Activated naive CD8-positive, alpha-beta T cell treated with anti-CD3 and anti-CD28 coated beads for 36 hours (primary cell): ENCODE measurements at places on chromosomes 6 and 20.

- H3K4me3 ChIP-seq = no peak overlapping the region
- DNase-seq = no peak
- H3K27ac ChIP-seq = no peak overlapping the region
Measured at GRCh38 chr6:6390849-6391602, 70.6 kb upstream of the F13A1 start.

DNA sequence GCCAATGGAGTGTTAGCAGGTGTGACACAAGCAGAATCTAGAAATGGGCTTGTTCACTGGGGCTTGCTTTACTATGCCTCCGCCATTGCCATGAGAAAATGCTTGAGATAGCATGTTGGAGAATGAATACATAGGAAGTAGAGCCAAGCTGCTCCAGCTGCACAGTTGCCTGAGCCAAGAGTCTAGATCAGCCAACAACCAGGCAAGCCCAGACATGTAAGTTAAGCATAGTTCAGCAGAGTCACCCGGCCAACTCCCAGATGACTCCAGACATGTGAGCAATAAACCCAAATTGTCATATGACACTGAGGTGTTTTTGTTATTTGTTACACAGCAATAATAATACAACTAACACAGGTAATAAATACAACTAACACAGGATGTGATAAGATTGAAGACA lies 167.9 kb downstream of the HAO1 start:
- H3K4me1 ChIP-seq = no peaks in the 10 kb centered on the region
- H3K27ac ChIP-seq = no peak overlapping the region
- H3K4me3 ChIP-seq = no peak overlapping the region
- H3K27me3 ChIP-seq = no peaks in the 10 kb centered on the region
- DNase-seq = no peak

DNA sequence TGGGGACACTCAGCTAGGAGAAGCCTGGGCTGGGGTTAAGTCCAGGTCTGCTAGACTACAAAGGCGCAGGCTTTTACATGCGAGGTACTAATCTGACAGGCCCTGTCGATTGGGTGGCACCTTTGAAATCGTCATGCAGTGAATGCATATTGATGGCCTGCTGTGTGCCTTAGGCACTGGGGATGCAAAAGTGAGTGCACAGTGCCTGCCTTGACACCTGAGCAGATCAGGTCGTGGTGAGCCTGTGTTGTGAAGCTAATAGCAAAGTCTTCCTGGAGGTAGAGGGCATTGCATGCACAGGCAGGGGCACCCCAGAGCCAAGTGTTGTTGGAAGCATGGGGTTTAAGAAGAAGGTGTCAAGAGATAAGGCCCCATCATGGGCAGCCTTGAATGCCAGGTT lies 16.9 kb downstream of the LRRC1 start:
- no peak overlapping the region for H3K4me3 ChIP-seq
- H3K27me3 ChIP-seq = no peaks in the 10 kb centered on the region
- no peak for DNase-seq

- H3K4me3 ChIP-seq = no peak overlapping the region
- H3K27ac ChIP-seq = no peak overlapping the region
- peaks cover 57% of the 10 kb centered on the region for H3K27me3 ChIP-seq
- peaks cover 20% of the 10 kb centered on the region for H3K4me1 ChIP-seq
Measured at GRCh38 chr20:45303586-45304463, 2.8 kb upstream of the RBPJL start.

DNA sequence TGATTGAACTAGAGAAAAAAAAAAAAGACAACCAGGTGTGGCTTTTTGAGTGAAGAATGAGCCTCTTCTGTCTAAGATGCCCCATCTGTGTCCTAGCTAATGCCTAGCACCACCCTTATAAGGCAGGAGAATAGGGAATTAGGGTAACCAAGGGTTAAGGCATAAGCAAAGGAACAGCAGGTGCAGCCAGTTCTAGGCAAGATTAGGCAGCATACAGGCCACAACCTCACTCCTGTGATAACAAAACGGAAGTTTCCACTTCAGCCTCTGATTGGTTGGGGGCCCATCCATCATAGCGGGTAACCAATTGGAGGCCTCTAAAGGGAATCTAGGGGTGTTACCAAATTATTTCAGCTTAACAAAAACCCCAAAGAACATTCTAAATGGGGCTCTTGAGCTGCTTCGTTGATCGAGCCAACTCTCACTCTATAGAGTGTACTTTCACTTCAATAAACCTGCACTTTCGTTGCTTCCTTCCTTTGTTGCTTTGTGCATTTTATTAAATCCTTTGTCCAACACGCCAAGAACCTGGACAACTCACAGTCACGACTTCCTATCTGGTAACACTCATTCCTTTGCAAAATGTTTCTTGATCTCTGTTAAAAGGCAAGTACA lies 61.9 kb upstream of the TAGAP start:
- H3K4me1 ChIP-seq = peaks cover 74% of the 10 kb centered on the region
- peak; percentile 87 for DNase-seq
- no peaks in the 10 kb centered on the region for H3K36me3 ChIP-seq

- DNase-seq = no peak
- H3K4me1 ChIP-seq = no peaks in the 10 kb centered on the region
- no peaks in the 10 kb centered on the region for H3K27me3 ChIP-seq
- H3K36me3 ChIP-seq = no peaks in the 10 kb centered on the region
Measured at GRCh38 chr6:91669154-91669870, 1082.4 kb upstream of the MAP3K7 start.

GRCh38 chr20:1467082-1467354 lies 369 bp upstream of the NSFL1C start:
- H3K4me3 ChIP-seq = peak overlapping the region; percentile 85
- H3K4me1 ChIP-seq = peaks cover 44% of the 10 kb centered on the region
- no peak for DNase-seq
- H3K27me3 ChIP-seq = peaks cover 25% of the 10 kb centered on the region
- H3K27ac ChIP-seq = no peak overlapping the region

- H3K36me3 ChIP-seq = peaks cover 6% of the 10 kb centered on the region
- H3K4me3 ChIP-seq = no peak overlapping the region
Measured at GRCh38 chr6:134636186-134636799, 313.6 kb downstream of the ALDH8A1 start.

DNA sequence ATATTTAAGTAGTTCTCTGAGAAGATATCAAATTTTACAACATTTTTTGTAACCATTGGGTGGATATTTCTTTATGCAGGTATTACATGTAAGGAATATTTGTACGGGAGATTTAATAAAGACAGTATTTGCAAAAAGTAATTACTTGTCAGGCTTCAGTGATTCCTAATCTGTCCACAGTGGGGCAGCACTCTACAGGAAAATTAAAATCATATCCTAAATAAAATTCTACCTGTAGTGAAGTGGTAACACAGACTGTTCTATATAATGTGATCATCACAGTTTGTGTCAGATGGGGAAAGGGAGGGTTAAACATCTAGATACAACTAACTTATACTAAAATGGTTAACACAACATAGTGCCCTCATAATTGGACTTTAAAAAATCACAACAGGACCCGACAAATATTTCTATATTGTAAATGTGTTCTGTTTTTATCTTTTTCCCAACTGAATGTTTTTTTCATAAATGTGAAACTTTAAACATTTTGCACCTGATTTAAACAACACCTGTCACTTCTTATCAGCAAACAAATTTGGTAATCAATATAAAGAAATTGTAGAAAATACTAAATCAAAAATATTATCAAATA lies 145.6 kb upstream of the MANEA start:
- no peak overlapping the region for H3K27ac ChIP-seq
- H3K4me1 ChIP-seq = no peaks in the 10 kb centered on the region
- no peaks in the 10 kb centered on the region for H3K27me3 ChIP-seq
- H3K36me3 ChIP-seq = no peaks in the 10 kb centered on the region
- H3K4me3 ChIP-seq = no peak overlapping the region
- no peak for DNase-seq

- H3K27ac ChIP-seq = no peak overlapping the region
- no peaks in the 10 kb centered on the region for H3K36me3 ChIP-seq
- H3K4me1 ChIP-seq = no peaks in the 10 kb centered on the region
- no peaks in the 10 kb centered on the region for H3K27me3 ChIP-seq
Measured at GRCh38 chr6:19312241-19312978, 524.8 kb upstream of the ID4 start.

DNA sequence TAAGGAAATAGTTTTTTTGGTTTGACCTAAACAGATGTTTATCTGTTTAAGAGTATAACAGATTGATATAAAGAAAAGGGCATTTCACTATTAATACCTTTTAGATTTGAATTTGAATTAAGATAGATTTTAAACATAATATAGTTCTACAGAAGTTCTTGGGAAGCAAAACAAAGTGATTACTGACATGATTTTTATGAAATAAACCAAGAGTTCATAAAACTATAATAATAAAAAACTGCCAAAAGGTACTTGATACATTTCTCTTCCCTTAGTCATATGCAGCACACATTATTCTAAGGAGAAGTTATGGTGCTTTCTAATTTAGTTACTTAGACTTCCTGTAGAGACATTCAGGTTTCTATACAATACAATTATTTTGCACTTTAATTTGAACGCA lies 9.6 kb downstream of the STXBP5 start:
- no peak for DNase-seq
- no peaks in the 10 kb centered on the region for H3K27me3 ChIP-seq
- peaks cover 14% of the 10 kb centered on the region for H3K36me3 ChIP-seq
- no peak overlapping the region for H3K27ac ChIP-seq
- H3K4me3 ChIP-seq = no peak overlapping the region
- peaks cover 21% of the 10 kb centered on the region for H3K4me1 ChIP-seq

DNA sequence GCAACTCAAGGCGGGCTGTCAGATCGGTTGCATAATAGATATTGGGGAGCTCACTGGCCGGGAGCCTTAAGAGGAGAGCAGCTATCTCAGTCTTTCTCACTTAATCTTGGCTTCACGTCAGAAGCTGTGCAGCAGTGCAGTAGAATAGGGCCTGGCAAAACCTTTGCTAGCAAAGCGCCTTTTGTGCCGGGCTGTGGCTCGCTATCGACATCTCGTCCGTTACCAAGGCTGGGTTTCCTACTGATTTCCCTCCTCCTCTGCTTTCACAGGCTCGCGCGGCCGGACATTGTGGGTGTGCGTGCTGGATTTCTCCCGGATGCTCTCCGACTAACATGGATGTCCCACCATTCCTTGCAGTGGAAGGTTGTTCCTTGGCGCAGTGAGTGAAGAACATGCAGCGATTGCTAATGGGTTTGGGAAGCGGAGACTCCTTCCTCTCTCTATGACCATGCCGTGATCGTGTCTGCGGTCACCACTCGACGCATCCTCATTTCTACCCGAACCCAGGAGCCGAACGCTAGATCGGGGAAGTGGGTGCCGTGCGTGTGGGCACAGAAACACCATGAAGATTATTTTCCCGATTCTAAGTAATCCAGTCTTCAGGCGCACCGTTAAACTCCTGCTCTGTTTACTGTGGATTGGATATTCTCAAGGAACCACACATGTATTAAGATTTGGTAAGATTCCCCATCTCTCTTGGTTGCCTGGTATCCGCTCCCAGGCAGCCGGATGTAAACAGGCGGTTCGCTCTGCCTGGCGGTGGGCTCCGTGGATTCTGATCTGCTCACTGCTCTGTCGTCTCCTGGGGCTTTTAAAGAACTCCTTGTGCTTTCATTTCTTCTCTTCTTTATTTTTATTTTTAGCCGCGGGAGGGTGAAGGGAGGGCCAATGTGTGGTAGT lies 5.5 kb downstream of the GRIK2 start:
- DNase-seq = no peak
- no peaks in the 10 kb centered on the region for H3K36me3 ChIP-seq
- peaks cover 72% of the 10 kb centered on the region for H3K27me3 ChIP-seq

DNA sequence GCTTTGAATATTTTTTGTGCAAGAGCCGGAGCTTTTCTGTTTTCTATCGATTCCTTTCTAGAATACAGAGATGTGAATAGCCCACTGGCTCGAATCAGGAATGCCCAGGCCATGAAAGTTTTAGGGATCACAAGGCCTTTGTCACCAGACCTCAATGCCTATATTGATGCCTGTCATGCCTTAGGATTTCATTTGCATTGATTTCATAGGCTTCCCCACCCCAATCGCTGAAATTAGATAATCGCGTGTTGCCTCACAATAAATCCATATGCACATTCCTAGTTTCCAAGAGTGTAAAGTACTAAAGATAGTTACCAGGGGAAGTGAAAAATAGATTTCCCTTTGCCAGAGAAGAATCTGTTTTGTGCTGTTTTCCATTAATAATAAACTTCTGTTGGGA lies 150.8 kb downstream of the SASH1 start:
- no peaks in the 10 kb centered on the region for H3K4me1 ChIP-seq
- no peak overlapping the region for H3K4me3 ChIP-seq
- no peaks in the 10 kb centered on the region for H3K36me3 ChIP-seq
- peaks cover 15% of the 10 kb centered on the region for H3K27me3 ChIP-seq
- H3K27ac ChIP-seq = no peak overlapping the region
- no peak for DNase-seq

- H3K4me3 ChIP-seq = no peak overlapping the region
- DNase-seq = no peak
- H3K27ac ChIP-seq = no peak overlapping the region
- no peaks in the 10 kb centered on the region for H3K36me3 ChIP-seq
- peaks cover 17% of the 10 kb centered on the region for H3K27me3 ChIP-seq
Measured at GRCh38 chr6:22036275-22036674, 260.6 kb downstream of the PRL start.

DNA sequence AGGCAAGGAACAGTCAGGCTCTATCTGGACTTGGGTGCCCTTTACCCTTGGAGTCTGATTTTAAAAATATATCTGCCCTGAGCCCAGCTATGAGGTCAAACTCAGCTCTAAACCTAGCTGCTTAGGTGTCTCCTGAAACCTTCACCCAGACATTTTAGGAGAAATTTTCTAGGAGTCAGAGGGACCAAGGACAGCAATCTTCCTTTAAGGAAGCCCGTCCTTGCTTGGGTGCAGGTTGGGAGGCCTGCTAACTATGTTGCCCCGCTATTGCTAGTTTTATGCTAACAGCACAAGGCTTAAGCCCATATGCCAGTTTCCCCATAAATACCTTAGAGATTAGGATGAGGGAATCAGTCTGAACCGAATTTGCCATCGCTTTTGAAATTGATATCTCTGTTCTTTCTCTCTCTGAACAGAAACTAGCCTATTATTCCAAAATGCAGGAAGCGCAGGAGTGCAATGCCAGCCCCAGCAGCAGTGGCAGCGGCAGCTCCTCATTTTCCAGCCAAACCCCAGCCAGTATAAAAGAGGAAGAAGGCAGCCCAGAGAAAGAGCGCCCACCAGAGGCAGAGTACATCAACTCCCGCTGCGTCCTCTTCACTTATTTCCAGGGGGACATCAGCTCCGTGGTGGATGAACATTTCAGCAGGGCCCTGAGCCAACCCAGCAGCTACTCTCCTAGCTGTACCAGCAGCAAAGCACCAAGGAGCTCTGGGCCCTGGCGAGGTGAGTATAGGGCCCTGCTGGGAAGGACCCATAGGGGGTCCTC lies 2.6 kb downstream of the VGLL2 start:
- H3K27ac ChIP-seq = no peak overlapping the region
- H3K4me1 ChIP-seq = peaks cover 22% of the 10 kb centered on the region
- no peaks in the 10 kb centered on the region for H3K36me3 ChIP-seq
- H3K4me3 ChIP-seq = no peak overlapping the region

GRCh38 chr6:56572788-56573471 lies 69.8 kb downstream of the DST start:
- no peak overlapping the region for H3K4me3 ChIP-seq
- H3K27me3 ChIP-seq = peaks cover 4% of the 10 kb centered on the region
- no peaks in the 10 kb centered on the region for H3K4me1 ChIP-seq
- H3K27ac ChIP-seq = no peak overlapping the region
